ENCODE measurements at places on chromosomes 12 and 14.

- DNase-seq = no peak
Observed at GRCh38 chr12:65100140-65100539, 21.0 kb downstream of the WIF1 start.

GRCh38 chr12:47078733-47079467 lies 521 bp upstream of the PCED1B start:
- peak; percentile 29 for DNase-seq

- DNase-seq = no peak
Observed at GRCh38 chr12:15732341-15733061, 56.7 kb downstream of the EPS8 start.

DNA sequence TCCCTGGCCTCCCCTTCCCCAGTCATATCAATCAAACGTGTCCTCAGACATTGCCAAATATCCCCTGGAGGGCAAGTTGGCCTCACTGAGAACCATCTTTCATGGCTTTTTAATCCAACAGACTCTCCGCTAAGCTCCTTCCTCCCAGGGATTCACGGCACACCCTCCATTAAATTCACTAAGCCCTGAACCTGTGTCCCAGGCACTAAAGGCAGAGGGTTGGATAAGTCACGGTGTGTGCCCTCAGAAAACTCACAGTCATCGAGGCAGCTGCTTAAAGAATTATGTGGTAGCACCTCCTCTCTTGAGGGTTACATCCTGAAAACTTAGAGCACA lies 167.1 kb downstream of the PIWIL1 start:
- no peak for DNase-seq

GRCh38 chr12:54631551-54631950 lies 3.1 kb downstream of the LACRT start:
- no peak for DNase-seq

DNA sequence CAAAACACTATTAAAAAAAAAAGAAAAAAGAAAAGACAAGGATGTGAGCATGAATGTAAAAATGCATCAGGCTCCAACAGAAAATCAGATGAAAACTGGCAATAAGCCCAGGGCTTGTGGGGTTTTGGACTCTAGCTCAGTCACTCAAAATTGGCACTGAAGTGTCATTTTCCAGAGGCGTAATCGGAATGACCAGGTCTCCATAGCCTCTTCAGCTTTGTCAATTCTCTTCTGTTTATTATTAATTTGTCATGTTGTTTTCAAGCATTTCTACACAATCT lies 137.2 kb upstream of the TRHDE start:
- DNase-seq = no peak

DNA sequence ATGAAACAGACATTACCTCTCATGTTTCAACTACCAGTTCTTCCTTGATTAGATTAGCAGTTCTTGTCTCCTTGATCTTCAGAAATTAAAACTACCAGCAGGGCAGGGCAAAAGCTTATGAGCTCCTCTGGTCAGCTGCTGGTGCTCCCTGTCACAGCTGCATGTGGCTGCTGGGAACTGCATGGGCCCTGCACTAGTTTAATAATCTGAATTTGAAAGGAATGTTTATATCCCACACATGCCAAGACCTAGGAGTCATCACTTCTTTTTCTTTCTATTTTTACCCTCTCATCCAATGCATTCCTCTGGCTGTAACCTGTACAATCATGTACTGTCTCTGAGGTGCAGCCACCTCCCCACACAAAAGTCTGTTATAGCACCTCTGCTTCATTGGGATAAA lies 73.9 kb downstream of the ARMH4 start:
- no peak for DNase-seq

DNA sequence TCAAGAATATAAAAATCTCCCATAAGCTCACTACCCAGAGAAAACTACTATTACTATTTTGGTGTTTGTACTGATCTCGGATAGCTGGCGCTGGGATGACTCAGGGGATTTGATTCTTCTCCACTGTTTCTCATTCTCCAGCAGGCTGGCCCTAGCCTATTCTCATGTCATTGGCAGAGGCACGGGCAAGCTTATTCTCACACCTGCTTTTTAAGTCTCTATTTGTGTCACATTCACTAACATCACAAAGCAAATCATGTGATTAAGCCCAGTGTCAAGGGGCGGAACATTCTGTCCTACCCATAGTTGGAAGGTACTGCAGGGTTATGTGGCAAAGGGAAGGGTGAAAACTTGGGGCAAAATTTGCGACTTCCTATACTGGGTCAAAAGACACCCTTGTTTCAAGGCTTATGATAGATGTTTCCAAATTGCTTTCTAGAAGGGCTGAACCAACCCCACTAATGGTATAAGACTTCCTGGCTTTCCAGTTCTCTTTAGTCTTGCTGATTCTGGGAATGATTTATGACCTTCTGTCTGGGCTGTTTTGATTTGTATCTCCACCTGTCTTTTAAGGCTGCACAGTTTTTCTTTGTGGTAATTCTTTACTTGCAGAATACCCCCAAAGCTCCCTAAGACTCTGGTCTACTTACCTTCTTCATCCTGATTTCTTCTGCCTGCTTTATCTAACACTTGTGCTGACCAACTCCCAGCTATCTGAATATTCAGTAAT lies 406.4 kb downstream of the NRXN3 start:
- no peak for DNase-seq

DNA sequence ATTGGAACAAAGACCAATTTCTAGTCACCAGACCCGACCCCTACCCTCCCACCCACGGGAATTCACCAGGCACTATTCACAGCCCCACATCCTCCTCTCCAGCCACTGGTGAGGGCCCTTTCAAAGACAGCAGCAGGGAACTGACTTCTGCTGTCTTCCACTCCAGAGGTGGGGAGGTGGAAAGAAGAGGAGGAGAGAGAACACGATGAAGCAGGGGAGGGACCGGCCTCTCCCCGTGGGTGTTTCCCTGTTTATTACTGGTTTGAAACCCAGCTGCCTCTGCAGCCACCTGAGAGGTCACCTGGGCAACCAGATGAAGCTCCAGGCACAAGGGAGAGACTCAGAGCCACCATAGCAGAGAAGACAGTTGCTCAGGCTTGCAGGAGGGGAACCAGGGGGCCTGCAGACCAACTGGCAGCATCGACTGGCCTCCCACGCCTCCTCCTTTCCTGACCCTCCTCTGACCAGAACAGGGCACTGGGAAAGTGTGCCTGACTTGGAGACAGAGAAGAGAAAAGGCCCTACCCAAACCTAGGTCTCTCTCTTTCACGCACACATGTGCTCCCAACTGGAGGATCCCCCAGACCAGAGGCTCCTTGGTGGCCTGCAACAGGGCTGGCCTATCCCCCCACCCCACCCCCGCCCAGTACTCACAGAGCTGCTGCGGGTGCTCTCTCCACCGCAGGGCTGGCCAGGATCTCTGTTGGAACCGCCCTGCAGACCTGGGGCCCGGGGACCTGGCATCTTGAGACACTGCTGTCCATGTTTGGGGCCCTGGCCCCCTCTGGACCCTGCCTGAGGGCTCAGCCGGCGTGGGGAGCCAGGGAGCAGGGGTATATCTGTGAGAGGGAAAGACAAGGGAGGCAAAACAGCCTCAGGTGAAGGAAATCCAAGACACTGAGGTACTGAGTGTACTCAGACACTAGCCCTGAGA lies 22.8 kb downstream of the ANO2 start:
- DNase-seq = no peak

- DNase-seq = no peak
Observed at GRCh38 chr12:11834931-11835330, 185.5 kb downstream of the ETV6 start.

- no peak for DNase-seq
Observed at GRCh38 chr12:89882050-89882449, 173.4 kb upstream of the ATP2B1 start.

DNA sequence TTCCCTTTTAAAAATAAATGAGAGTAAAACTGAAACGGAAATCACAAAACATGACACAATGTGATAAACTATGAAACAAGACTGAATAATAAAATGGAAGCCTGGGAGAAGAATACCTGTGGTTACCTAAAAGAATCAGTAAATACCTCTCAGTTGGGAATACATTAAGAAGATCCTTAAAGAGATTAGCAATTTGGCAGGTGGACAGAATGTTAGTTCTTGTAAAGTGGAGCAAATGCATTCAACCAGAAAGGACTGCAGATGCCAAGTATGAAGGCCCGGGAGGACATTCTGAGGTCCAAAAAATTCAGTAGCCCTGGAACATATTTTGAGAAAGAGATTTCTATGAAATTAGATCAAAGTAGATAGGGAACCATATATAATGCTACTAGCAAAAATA lies 861.3 kb upstream of the SEL1L start:
- no peak for DNase-seq

DNA sequence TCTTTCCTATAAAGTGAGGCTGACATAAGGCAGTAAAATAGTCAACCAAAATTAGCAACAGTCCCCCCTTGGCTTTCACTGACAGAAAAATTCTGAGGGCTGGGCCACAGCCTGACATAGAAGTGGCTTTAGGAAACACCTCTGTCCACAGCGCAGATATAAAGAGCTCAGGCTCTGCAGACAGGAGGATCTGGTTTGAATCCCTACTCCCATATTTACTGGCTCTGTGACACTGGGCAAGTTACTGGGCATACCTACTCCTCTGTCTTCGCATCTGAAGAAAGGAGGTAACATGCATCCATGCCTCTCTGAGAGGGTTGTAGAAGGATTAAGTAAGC lies 95.3 kb downstream of the STXBP6 start:
- DNase-seq = no peak

- DNase-seq = no peak
Observed at GRCh38 chr12:56521209-56521589, 421 bp upstream of the RBMS2 start.

- no peak for DNase-seq
Observed at GRCh38 chr14:59028476-59029202, 159.8 kb upstream of the DAAM1 start.

GRCh38 chr14:93120517-93120916 lies 4.8 kb upstream of the ITPK1 start:
- no peak for DNase-seq

- no peak for DNase-seq
Observed at GRCh38 chr14:49940808-49941421, 48.0 kb downstream of the ARF6 start.

DNA sequence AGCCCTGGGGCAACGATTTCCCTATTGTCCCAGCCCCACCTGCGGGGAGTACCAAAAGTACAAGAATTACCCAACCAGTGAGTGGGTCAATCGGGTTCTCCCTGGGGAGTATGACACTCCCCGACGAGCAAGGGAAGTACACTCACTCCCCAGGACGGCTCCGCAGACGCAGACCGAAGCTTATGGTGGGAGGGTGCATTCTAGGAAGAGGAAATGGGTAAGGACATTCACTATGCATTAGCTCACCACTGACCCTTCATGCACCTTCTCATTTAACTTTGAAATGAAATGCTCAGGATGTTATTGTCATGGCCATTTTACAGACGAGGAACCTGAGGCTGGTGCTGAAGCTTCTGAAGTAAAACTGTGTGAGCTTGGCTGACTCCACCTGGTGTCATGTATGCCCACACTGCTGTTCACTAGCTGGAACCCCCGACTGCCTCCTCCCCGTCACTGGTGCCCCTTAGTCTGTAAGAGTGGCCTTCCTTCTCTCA lies 45.8 kb upstream of the TMED10 start:
- DNase-seq = no peak

DNA sequence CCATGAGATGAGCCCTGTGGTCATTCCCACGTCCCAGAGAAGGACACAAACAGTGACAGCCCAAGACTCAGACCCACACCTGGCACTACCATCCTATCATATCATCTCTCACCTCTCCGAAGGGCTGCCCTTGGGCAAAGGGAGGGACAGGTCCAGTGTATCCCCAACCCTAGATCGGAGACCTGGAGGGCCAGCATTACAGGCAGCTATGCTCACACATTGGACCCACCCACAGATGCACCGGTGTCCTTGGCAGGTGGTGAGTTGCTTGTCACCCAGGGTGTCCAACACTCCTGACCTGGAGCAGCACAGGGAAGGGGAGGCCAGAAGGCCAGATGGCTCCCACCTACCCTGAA lies 117.4 kb downstream of the DICER1 start:
- no peak for DNase-seq

GRCh38 chr12:3313066-3313465 lies 177.9 kb upstream of the PRMT8 start:
- DNase-seq = no peak

GRCh38 chr14:92135269-92135668 lies 13.5 kb downstream of the CPSF2 start:
- no peak for DNase-seq

DNA sequence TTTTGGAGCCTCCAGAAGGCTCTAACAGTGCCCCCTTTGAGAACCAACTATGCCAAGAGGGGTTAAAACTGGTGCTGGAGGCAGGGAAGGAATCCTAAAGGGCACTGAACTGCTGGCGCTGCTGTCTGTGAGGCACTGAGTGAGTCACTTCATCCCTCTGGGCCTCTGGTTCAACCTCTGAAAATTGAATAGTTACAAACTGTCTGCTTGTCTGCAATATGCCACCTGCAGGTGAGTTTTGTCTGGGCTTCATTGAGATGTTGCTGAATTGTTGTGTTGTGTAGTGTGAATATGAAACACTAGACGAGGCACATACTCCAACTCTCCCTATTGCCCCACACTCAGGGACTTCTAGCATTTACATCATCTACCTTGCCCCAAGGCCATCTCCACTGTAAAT lies 68.0 kb downstream of the GRIN2B start:
- DNase-seq = no peak

All from activated T-cell treated with anti-CD3 and anti-CD28 coated beads for 24 hours (primary cell).